ENCODE measurements at places on chromosomes 2 and 18.

DNA sequence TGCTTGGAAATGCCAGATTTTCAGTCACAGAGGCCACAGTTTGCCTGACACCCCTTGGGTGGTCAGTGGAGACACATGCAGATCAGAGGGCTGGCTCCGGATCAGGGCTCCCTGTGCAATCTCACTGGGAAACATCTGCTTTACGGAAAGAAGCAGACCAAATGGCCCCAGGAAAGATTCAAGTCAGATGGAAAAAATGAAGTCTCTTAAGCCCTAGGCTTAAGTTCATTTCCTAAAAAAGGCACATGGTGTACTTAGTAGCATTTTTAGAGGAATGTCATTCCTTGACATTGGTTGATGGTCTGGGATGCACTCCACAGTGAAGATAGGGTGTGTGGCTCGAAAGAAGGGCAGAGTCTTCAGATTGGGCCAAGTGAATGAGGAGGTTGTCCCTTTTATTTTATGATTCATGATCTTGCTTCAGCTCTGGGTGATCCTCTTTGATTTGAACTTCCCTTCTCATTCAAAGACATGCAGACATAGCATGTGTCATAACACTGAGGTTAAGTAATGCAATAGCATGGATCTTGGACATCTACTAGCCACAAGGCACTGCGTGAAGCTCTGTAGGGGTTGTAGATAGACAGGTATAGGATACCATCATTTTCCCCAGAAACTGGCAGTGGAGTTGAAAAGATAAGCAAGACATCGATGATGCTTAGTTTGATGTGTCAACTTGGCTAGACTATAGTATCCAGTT lies 56.5 kb downstream of the KCNE4 start:
- DNase-seq: no peak

- DNase-seq: no peak
Measured at GRCh38 chr2:35220461-35220860, 1135.1 kb upstream of the CRIM1 start.

- peak; percentile 28 for DNase-seq
Measured at GRCh38 chr2:136025057-136025973, 39.9 kb upstream of the DARS1 start.

DNA sequence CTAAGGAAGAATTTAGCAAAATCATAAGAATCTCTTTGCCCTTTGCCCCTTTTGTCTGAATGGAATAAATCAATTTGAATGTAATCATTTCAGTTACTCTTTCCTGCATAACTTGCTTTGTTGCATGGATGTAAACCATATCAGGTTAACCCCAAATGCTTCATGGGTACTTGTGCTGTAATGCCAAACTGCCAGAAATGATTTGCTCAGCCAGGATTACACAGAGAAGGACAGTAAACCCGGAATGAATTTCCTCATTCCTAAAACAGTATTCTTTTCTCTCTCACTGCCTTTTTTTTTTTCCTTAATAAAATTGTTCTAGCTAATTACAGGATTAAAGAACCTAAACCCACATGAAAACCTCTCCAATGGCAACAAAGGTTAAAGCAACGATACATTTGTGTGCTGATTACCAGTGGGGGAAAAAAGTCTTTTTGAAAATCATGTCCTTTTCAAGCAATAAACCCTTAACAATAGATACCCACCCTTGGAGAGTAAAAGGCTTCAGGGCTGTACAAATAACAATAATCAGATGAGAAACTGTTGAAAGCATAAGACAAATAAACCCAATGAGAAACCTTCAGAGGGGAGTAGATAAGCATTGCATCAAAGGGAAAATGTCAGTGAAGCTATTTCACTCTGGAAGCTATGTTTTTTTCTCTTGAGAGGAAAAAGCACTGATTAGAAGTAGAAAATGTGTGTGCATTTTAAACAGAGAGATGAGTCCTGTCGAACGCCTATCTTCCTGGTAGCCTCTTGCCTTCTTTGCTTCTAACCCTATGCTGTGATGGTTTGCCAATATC lies 275.3 kb downstream of the CDH2 start:
- DNase-seq: no peak

GRCh38 chr2:195495351-195495750 lies 161.7 kb upstream of the SLC39A10 start:
- no peak for DNase-seq

DNA sequence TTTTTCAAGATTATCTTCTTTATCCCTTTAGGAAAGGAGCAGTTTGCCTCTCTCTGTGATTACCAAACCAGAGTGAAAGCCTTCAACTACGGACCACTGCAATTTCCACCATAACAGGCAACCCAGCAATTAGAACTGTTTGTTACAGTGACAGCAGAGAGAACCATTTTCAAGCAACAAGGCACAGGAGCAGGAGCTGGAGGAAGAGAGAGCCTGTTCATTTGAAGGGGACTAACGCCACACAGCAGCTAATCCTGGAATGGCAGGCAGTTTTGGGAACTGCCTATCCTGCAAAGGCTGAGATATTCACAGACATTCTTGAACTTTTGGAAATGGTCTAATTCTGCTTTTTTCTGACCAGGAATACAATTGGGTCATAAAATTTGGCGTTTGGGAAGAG lies 1541.9 kb upstream of the PIK3C3 start:
- DNase-seq: no peak

Measured in activated CD8-positive, alpha-beta memory T cell treated with anti-CD3 and anti-CD28 coated beads, Interleukin-2, amount 50 U/mL, for 4 hours (primary cell).